ENCODE measurements at places on chromosomes 4 and X. TPM values are rescaled to one million over a fixed set of nuclear protein-coding genes. Genes with fewer than 3 reads are reported as not detected.

LONRF3 gene
- not detected for total RNA-seq

ADH1B gene
- total RNA-seq: 31.3 TPM

TLR6 gene
- 0.54 TPM for total RNA-seq

HSFX1 gene
- 0.54 TPM for total RNA-seq

CT83 gene
- total RNA-seq: not detected

USP17L11 gene
- not detected for total RNA-seq

TMEM271 gene
- total RNA-seq: not detected

FAM47E gene
- not detected for total RNA-seq

SSX2B gene
- total RNA-seq: not detected

NHSL2 gene
- 0.81 TPM for total RNA-seq

ADD1 gene
- total RNA-seq: 154 TPM

CYSLTR1 gene
- total RNA-seq: not detected

SASH3 gene
- not detected for total RNA-seq

ARHGAP36 gene
- not detected for total RNA-seq

JCHAIN gene
- not detected for total RNA-seq

ARMCX2 gene
- total RNA-seq: 91.0 TPM

TAF7L gene
- not detected for total RNA-seq

MAOB gene
- total RNA-seq: not detected

DSPP gene
- total RNA-seq: not detected

NAP1L3 gene
- 1.8 TPM for total RNA-seq

SPANXD gene
- not detected for total RNA-seq

P2RY4 gene
- not detected for total RNA-seq

CFP gene
- total RNA-seq: 0.18 TPM

TRIM61 gene
- 2.7 TPM for total RNA-seq

CXCL8 gene
- total RNA-seq: 343 TPM

PGAM4 gene
- not detected for total RNA-seq

SRPK3 gene
- not detected for total RNA-seq

ASB9 gene
- total RNA-seq: 0.18 TPM

ZFYVE28 gene
- total RNA-seq: 4.9 TPM

UTP3 gene
- total RNA-seq: 18.2 TPM

CXCL6 gene
- total RNA-seq: 742 TPM

TEX13C gene
- total RNA-seq: not detected

C4orf50 gene
- total RNA-seq: not detected

PLAC1 gene
- not detected for total RNA-seq

GSX2 gene
- not detected for total RNA-seq

AMBN gene
- total RNA-seq: not detected

IGFBP7 gene
- total RNA-seq: 2,241 TPM

NONO gene
- total RNA-seq: 235 TPM

IL2 gene
- not detected for total RNA-seq

SMIM10 gene
- total RNA-seq: 4.5 TPM

YIPF7 gene
- not detected for total RNA-seq

FGG gene
- not detected for total RNA-seq

CXCL11 gene
- not detected for total RNA-seq

NDP gene
- 2.6 TPM for total RNA-seq

PRDX4 gene
- total RNA-seq: 442 TPM

PLRG1 gene
- total RNA-seq: 39.0 TPM

UBA6 gene
- total RNA-seq: 110 TPM

PABPC1L2B gene
- total RNA-seq: not detected

CSAG3 gene
- total RNA-seq: not detected

H2AZ1 gene
- total RNA-seq: 230 TPM

MBNL3 gene
- 7.0 TPM for total RNA-seq

ZNF711 gene
- 0.36 TPM for total RNA-seq

CT45A1 gene
- not detected for total RNA-seq

POU4F2 gene
- not detected for total RNA-seq

CCDC158 gene
- not detected for total RNA-seq
